ENCODE measurements at places on chromosomes 2 and 18. TPM values are rescaled to one million over a fixed set of nuclear protein-coding genes. Genes with fewer than 3 reads are reported as not detected.

DNA sequence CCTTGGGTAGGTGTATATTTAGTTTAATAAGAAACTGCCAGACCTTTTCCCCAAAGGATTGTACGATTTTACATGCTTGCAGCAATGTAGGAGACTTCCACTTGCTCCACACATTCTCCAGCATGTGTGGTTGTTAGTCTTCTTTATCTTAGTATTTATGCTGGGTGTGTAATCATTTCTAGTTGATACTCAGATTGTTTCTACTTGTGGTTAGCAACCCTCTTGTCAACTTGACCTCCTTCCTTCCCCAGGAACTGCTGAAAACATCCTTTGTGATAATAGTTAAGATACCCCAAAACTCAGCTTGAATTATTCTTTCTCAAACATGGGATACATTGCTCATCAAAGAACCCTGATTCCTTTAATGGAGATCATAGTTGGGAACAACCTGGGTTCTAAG is 37.2 kb upstream of the CYBRD1 start:
- DNase-seq = no peak

- no peak for DNase-seq
Observed at GRCh38 chr2:133483181-133483580, 85.1 kb downstream of the NCKAP5 start.

DNA sequence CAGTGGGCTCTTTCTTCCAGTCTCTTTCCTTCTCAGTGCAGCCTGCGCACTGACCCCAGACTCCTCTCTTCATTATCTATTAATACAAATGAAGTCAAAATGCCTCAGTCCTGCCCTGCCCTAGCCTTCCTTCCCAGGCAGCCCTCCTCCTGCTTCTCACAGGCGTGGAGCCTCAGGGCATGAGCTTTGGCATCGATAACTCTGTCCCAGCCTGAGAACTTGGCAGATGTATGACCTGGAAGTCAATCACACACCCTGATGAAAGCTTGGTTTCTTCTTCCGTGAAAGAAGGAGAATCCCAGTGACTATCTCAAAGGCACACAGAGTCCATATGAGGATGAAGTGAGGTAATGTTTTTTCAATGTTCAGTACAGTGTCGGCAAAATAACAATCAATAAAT is 600.7 kb upstream of the ID2 start:
- DNase-seq = no peak

- no peak for DNase-seq
Observed at GRCh38 chr2:224799691-224800090, 83.5 kb upstream of the CCDC195 start.

- DNase-seq = no peak
Observed at GRCh38 chr2:46298522-46299353, 1.5 kb downstream of the EPAS1 start.

DNA sequence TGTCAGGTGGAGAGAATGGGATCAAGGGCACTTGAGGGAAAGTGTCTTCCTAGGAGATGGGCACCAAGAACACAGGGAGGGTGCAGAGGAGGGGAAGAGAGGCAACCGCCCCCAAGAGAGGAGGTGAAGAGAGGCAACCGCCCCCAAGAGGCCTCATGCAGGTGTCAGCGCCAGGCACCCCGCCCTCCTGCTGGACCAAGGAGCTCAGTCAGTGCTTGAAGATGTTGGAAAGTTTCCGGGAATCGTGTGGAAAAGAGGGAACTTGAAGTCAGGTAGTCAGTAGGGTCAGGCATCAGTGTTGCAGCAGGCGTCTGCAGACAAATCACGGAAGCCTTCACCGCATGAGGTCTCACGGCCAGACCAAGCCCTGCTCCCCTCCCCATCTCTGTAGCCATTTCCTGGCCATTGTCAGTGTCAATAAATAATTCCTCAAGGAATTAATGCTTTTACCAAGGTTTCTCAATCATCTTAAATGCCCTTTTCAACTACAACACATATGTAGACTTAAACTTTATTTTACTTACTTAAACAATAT is 353.1 kb downstream of the EIPR1 start:
- DNase-seq = no peak

DNA sequence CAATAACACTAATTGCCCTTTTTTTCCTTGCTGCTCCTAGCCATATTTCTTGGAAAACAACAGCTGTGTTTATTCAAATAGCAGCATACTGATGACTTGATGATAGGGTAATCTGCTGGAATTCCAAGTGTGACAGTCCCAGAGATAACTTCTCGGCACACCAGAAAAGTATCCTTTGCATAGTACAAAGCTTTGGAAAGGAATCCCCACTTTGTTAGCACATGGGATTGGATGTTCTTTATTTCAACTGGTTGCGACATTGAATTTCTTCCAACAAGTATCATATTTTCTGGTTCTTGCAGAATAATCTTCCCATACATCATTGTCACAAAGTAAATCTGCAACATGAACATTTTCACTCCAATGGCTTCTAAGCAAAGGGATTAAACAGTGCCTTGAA is 445.8 kb upstream of the ACVR2A start:
- no peak for DNase-seq

DNA sequence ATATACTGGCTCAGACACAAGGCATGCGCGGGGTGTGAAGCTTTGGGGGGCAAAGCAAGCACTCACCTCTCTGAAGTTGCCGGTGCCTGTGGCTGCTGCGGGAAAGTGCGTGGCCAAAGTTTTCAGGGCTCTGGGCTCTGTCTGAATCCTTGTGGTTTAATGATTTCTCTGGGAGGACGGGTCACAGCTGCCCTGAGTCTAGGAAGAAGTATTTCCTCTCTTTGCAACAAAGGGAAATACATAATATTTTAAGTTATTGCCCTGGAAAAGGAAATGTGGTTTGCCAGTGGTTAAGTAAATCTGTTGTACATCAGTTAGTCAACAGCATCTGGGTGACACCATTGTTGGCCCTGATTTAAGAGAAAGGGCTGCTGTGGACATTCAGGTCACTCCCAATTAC is 56.7 kb upstream of the ZDBF2 start:
- DNase-seq = no peak

DNA sequence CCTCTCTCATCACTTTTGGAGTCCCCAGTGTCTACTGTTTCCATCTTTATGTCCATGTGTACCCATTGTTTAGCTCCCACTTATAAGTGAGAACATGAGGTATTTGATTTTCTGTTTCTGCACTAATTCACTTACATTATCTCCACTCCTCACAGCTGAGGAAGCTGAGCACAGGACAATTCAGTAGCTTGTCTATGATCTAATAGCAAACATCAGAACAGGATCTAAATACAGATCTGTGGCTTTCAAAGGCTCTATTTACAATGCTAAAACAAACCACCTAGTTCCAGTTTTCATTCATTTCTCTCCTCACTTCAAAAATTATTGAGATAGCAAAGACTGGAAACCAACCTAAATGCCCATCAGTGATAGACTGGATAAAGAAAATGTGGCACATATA is 52.0 kb upstream of the DDX18 start:
- DNase-seq = no peak

DNA sequence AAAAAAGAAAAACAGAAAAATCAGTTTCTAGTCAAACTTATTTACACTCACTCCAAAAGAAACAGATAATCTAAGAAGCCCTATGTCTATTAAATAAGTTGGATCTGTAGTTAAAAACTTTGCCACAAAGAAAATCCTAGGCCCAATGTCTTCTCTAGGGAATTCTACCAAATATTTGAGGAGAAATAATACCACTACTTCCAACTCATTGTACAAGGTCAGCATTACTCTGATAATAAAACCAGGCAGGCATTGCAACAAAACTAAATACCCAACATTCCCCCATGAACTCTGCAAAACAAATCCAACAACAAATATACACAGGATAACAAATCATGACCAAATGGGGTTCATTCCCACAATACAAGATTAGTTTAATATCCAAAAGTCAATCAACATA is 73.8 kb upstream of the ST8SIA5 start:
- DNase-seq = no peak

GRCh38 chr2:179125404-179125803 is 75.5 kb upstream of the CCDC141 start:
- no peak for DNase-seq

DNA sequence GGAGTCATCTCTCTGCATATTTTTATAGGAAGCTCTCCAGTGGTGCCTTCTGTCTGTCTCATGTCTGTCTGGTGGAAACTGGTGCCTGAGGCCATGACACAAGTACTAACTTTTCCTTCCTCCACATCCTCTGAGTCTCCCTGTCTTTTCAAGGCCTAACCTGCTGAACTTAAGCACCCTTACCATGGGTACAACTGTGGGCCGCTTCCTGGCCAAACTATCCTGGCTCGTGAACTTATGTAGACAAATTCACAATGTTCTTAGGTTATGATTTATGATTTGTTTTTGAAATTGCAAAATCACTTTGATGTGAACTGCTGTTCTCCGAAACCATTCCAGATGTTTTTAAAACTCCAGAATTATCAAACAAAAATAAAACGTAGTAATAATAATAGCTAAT is 804.5 kb upstream of the POU3F3 start:
- no peak for DNase-seq

- no peak for DNase-seq
Observed at GRCh38 chr2:29430382-29431112, 315.3 kb downstream of the CLIP4 start.

DNA sequence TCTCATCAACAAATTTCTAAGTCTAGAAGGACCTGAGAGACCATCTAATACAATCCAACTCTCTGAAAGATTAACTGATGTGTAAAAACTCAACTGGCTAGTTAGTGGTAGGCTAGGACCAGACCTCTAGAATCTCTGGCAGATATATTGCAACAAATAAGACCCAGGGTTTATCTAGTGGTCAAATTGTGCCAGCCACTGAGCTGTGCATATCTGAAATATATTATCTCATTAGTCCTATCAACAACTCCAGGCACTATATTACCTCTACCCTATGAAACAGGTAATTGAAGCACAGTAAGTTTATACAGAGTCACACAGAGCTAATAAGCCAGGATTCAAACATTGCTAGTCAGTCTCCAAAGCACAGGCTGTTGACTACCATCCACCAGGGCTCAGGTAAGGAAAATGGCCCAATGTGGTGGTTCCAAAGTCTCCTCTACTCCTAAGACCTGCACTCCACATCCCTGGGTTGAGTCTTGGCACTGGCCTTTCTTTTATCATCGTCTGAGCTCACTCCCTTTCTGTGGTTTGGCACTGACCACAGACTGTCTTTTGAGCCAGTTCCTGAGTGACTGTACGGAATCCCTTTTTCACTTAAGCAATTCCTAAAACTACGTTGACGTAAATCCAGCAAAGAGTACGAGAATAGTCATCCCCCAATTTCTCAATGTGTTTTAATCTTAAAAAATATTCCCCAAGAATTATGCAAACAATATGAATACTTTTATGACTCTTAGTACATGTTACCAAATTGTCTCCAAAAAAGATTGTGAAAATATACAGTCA is 11.9 kb upstream of the PID1 start:
- no peak for DNase-seq

DNA sequence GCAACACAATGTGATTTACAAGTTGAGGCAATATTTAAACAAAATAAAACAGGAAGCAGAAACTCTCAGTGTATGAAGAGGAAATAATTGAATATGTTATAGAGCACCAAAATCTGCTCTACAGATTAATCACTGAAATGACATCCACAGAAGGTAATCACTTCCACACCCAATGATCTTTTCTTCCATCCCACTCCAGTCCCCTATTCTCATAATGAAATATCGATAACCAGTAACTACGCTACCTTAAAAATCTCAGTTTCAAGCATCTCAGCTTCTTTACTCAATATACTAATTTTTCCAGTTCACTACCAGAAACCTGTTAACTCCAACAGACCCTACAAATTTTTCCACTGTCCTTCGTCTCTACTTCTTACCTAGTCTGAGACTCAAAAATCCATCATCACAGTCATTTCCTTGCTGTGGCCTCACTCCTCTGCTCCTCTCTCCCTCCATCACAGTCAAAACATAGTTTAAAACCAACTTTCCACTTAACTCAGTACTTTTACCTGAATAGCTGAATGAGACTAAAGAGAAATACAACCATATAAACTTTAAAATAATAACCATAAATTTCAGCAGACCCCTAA is 67.1 kb downstream of the MEMO1 start:
- no peak for DNase-seq

DNA sequence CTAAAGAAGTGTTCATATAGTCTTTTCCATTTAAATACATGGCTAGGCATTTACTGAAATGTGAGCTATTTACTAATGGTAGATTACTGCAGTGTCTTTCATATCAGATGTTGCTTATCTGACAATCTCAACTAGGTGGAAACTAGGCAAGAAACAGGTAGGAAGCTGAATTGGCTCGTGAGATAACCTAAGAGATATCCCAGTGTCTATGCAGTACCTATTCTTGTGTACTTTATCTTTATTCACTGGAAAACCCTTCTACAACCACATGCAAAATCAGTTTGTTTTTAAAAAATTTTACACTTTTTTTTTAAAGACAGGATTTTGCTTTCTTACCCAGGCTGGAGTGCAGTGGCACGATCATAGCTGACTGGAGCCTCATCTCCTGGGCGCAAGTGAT is 63.8 kb downstream of the PLCL1 start:
- DNase-seq = no peak

DNA sequence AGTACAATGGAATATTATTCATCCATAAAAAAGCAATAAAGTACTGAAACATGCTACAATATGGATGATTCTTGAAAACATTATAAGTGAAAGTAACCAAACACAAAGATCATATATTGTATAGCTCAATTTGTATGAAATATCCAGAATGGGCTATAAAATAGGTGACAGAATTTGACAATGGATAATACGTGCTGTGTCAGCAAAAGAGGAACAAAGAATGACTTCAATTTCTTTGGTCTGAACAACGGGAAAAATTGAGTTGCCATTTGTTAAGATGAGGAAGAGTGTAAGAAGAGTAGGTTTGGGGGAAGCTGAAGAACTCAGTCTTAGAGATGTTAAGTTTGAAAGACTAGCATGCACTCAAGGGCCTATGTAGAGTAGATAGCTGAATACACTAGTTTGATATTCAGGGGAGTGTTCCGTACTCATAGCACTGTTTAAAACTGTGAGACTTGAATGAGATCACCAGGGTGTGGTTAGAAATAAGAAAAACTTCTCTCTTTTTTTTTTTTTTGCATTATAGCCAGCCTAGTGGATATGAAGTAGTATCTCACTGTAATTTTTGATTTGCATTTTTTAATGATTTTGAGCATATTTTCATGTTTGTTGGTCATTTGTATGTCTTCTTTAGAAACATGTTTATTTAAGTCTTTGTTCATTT is 213.6 kb downstream of the NR4A2 start:
- DNase-seq = no peak

GRCh38 chr2:2567776-2568175 is 236.7 kb upstream of the MYT1L start:
- DNase-seq = no peak

GRCh38 chr2:62806231-62806630 is 100.7 kb downstream of the EHBP1 start:
- no peak for DNase-seq

Gene SLC5A7
- total RNA-seq = not detected

Gene GNAL
- 0.46 TPM for total RNA-seq

Gene TTN
- 2.7 TPM for total RNA-seq

Gene DHRS9
- 0.40 TPM for total RNA-seq

Gene TRAK2
- 30.3 TPM for total RNA-seq

Gene DRC1
- 0.18 TPM for total RNA-seq

Gene DUSP28
- total RNA-seq = 1.8 TPM

Gene CCDC150
- total RNA-seq = 4.6 TPM

Gene DAW1
- total RNA-seq = 16.6 TPM

Gene LRP1B
- total RNA-seq = 0.20 TPM

Gene METTL8
- total RNA-seq = 12.7 TPM

Gene USP37
- 7.9 TPM for total RNA-seq

Gene MC5R
- total RNA-seq = not detected

All from pulmonary artery endothelial cell (primary cell).